CD4-positive, alpha-beta T cell treated with Interleukin-12 subunit alpha and Interleukin-12 subunit beta, for 1 hour (primary cell): ENCODE measurements at places on chromosomes 5 and 9.

GRCh38 chr9:81071108-81071507 lies 618.2 kb downstream of the TLE1 start:
- no peak for DNase-seq

DNA sequence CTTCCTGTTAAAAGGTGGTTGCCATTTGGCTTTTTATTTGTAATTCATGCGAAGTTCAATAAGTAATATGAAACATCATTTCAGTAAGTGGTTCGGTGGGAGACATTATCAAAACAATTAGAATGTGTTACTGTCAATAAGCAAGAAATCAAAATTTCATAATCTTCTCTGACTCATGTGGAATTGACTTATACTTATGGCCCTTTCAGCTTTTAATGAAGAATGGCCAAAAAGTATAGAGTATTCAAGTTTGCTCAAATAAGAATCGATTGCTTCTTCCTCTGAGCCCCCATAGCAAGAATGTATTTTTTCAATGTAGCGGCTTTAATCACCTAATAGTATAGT lies 174.5 kb downstream of the AOPEP start:
- no peak for DNase-seq

DNA sequence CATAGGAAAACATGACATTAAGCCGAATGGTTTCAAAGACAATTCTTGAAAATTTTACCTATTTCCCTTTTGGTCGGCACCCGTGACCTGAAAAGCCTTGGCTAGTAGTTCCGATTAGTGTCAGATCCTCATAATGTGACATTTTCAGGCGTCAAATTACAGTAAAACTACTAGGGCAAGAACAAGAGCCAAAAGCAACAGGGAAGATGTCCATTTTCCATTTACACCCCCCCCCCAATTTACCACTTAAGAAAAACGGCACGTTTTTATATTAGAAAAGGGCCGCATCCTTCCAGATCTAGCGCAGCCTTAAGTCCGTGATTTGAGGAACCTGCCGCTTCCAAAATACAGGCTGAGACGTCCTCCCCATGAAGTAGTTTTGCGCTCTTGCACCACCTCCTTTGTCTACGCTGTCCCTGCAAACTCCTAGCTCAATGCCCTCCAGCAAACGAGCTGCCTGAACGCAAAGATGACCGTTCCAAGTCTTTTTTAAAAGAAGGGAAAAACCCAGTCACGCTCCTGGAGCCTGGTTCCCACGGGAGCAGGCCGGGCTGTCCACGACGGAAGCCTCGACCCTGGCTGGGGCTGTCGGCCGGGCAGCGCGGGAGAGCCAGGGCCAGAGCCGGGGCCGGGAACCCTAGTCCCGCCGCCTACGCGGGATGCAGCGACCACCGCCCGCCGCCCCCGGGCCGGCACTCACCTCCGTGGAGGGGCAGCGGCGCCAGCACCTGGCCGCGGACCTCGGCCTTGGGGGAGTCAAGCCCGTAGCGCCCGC lies 616 bp downstream of the RNF130 start:
- DNase-seq, result no peak

- DNase-seq, result peak; percentile 7
Observed at GRCh38 chr9:36748322-36748899, 175.7 kb downstream of the MELK start.

DNA sequence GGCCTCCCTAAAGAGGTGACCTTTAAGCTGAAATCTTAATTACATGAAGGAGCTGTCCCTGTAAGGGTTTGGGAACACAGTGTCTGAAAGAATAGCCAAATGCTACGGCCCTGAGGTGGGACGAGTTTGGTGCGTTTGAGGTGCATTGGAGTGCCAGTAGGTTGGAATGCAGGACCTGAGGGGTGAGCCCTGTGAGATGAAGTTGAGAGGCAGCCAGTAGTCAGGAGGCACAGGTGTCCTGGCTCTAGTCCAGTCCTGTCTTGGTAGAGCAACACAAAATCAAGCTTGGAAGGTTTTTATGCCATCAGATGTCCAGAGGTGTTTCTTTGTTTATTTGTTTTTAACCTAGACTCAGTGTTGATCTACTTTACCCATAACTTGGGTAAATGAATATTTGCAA lies 108.5 kb downstream of the ARHGAP26 start:
- no peak for DNase-seq

DNA sequence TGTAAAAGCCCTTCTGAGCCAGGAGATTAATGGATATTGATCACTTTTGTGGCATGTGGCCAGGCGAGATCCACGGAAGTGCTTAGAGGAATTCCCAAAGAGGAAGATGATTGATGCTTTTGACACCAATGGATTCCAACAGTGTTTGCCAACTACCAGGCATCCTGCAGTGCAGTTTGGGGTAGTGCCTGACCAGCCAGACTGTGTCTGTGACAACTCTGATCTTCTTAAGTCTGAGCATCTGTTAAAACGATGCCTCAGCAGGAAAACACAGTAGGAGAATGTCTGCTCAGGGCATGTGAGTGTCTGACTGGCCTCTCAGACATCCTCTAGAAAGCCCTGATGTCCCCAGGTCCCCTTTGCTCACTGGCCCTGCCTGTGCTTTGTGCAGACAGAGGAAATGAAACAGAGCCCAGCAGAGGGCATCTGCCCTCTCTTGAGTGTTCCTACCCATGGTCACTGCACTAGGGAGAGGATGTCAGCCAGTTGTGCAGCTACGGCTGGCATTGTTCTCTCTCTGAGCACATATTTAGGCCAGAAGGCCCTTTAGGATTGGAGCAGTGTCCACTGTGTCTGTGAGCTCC lies 57.0 kb downstream of the TRPC7 start:
- no peak for DNase-seq

GRCh38 chr5:115842952-115843351 lies 1.2 kb downstream of the AP3S1 start:
- DNase-seq, result no peak

GRCh38 chr5:168401880-168402279 lies 84.4 kb upstream of the RARS1 start:
- DNase-seq, result no peak
